HuH-7.5 (cell line): ENCODE measurements at places on chromosomes 3 and 15.
A peak's percentile ranks its signal among the peaks of the same experiment; 100 is the strongest.

DNA sequence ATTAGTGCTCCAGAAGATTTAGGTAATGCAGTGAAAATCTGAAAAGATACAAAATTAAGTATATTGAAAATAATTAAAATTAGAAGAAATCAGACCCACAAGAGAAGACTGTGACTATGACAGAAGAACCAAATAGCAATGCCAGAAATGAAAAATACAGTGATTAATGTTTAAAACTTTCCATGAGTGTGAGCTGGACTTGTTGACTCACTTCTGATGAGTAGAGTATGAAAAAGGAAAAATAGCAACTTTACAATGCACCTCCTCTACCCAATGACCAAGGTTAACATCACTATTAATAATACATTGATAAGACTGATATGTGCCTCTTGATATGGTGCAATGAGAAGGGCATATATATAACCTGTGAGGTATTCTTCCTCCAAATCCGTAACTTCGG is 39.3 kb upstream of the SLC22A13 start:
- DNase-seq, result no peak

GRCh38 chr15:29113336-29114220 is 156.0 kb downstream of the NSMCE3 start:
- DNase-seq, result no peak

DNA sequence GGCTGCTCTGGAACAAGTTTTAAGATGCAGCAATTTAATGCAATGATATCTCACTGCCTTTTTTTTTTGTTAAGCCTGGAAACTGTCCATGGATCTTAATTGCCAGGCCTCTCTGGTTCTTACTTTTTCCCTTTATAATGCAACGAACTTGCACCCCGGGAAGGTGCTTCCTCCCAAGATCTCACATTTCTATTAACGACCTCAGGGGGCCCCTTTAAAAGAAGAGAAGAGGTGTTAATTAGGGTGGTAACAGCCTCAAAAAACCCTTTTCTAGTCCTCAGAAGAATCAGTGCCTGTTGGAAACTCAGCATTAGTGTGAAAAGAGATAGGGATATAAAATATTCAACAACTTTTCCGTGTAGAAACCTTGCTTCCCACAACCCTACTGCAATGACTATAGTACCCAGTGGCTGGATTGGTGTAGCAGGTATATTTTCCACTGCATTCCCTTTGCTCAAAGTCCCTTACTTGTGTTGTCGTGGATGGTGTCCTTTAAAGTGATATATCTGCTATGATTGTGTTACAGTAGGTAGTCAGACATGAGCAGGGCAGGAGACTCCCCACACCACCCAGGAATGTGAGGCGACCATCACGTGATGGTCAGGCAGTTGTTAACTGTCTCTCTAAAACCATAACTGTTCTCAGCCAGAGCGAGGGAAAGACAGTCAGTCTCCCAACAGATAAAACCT is 121.8 kb downstream of the CTNNB1 start:
- no peak for DNase-seq

GRCh38 chr3:32336113-32336498 is 55.5 kb upstream of the CMTM7 start:
- DNase-seq, result no peak

GRCh38 chr3:172982736-172983364 is 158.2 kb downstream of the SPATA16 start:
- no peak for DNase-seq

- no peak for DNase-seq
Measured at GRCh38 chr15:41806291-41807181, 21.4 kb upstream of the JMJD7 start.

GRCh38 chr3:158974904-158975303 is 173.1 kb downstream of the MFSD1 start:
- no peak for DNase-seq

DNA sequence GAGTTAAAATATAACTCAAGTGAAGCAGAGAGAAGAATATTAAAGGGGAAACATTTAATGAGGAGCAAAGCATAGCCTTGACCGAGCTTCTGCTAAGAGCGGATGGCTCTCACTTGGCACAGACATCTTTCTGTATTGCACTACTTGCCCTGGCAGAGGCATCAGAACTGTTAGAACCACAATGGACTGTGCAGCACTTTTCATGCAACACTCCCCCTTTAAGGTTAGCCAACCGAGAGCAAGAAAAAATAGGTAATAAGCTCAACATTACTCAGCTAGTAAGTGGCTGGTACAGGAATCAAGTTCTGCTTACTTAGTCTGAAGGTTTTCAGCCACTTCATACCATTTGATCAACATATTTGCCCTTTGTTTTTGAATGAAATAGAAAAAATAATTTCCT is 33.7 kb downstream of the CRTC3 start:
- no peak for DNase-seq

- peak; percentile 39 for DNase-seq
Measured at GRCh38 chr3:25897019-25897418, 107.1 kb downstream of the OXSM start.

GRCh38 chr15:32098033-32098432 is 67.7 kb downstream of the CHRNA7 start:
- no peak for DNase-seq

DNA sequence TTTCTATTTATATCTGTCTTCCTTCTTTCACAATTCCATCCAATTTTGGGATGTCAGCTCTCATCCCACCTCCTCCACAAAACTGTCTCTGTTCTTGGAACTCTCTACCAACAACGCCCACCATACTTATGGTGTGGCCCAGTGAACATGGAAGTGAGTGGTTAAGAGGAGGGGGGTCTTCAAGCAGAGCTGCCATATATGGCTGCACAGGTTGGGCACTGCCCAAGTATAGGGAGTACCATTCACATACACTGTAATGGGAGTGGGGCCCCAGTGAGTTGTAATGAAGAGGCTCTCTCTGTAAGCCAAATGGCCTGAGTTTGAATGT is 7.9 kb upstream of the CAMK1 start:
- DNase-seq, result no peak

DNA sequence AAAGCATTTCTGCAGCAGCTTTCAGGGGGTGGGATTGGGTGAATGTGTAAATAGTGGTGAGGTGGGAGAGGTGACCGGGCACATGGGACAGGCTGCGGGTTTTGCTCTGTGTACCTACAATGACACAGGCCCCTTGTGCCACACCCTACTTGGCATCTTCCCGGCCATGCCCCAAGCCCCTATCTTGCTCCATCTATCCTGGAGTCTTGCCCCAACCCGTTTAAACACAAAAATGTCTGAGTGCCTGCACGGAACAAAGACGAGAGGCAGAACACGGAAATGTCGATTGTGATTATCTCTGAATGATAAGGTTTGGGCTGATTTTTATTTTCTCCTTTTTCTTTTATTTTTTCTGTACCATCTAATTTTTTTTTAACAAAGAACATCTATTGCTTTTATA is 46.0 kb upstream of the SLC6A1 start:
- DNase-seq, result no peak

DNA sequence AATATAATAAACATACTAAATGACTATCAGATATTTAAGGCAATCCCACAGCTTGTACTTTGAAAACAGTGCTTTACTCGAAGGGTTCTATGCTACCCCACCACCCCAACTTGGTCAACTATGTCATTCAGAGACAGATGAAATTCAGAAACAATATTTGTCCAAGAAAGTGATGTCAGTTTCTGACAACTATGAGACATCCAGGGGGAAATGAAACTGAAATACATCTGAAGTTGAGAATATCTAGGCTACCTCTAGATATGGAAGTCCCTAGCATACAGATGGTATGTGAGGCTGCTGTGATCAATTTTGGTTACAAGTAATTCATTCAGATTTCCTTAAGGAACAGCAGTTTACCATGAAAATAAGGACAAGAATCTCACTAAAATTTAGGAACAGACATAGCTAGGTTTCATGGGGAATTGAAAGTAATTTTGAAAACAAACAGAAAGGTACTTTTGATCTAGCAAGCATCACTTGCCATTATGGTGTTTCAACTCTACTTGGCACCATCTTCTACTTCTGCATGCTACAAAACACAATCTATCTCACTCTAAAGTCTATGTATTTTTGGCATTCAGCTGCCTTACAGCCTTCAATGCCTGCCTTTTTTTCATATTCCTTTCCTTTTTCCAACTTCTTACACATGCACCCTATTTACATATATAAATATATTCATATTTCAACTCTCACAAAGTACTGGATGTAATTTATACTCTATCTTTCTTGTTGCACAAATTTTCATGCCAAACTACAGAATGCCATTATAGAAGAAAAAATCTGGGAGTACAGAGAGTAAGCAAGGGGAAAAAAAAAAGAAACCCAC is 21.7 kb downstream of the ATG3 start:
- no peak for DNase-seq
